ENCODE measurements at places on chromosomes 3 and 15.

DNA sequence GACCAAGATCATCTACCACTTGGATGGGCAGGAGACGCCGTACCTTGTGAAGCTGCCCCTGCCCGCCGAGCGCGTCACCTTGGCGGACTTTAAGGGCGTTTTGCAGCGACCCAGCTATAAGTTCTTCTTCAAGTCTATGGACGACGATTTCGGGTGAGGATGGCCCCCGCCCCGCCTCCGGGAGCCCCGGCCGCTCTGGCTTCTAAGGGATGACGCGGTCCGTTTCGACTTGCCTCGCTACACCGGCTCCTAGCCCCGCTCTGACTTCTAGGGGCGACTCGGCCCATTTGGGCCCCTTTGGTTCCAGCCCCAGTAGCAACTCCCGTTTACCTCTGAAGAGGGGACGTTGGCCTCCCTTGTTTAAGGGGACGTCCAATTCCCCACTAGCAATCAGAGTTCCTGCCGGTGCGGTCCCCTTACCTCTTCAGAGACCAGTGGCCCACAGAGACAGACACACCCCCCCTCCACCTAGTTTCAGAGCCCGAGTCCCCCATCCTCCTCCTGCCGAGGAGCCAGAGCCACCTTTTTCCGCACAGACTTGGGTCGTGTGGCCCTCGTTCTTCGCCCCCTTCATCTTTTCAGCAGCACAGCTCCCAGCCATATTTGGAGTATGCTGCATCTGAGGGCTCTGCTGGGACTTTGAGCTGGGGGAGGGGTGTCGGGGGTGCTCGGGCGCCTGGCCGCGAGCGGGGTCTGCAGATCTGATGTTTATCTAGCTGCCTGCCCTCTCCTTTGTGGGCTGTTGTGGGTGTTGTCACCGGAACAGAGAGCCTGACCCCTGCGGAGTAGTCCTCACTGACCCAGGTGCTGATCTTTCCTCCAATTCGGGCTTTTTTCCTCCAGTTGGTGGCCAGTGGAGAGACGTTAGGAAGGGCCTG is 706 bp downstream of the DVL3 start:
- no peak for DNase-seq

DNA sequence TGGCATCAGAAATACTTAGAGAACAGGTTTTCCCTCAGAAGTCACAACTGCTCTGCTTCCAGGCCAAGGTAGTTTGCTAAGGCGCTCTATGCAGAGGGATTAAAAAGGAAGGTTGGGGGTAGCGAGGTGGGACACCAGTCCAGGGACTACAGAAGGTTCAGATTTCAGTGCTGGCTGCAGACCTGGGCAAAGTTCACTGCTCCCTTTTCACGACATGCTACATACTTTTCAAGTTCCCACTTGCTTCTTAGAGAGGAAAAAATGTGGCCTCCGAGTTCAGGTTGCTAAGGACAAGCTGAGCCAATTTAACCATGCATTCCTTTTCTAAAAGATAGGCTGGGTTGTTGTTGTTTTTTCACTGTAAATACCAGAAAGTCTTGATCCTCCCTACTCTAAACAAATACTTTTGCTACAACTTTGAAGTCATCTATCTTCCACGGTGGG is 158.6 kb upstream of the NR2F2 start:
- no peak for DNase-seq

GRCh38 chr3:120682095-120682681 is at the start of gene HGD:
TSS of gene HGD (minus strand) at chr3:120682239. CDS start at chr3:120682111, 128 bp downstream.
- DNase-seq, result no peak

GRCh38 chr15:73972984-73973682 is 19.0 kb downstream of the STOML1 start:
- peak; percentile 57 for DNase-seq

GRCh38 chr3:188041193-188041592 is 112.8 kb upstream of the LPP start:
- DNase-seq, result no peak

DNA sequence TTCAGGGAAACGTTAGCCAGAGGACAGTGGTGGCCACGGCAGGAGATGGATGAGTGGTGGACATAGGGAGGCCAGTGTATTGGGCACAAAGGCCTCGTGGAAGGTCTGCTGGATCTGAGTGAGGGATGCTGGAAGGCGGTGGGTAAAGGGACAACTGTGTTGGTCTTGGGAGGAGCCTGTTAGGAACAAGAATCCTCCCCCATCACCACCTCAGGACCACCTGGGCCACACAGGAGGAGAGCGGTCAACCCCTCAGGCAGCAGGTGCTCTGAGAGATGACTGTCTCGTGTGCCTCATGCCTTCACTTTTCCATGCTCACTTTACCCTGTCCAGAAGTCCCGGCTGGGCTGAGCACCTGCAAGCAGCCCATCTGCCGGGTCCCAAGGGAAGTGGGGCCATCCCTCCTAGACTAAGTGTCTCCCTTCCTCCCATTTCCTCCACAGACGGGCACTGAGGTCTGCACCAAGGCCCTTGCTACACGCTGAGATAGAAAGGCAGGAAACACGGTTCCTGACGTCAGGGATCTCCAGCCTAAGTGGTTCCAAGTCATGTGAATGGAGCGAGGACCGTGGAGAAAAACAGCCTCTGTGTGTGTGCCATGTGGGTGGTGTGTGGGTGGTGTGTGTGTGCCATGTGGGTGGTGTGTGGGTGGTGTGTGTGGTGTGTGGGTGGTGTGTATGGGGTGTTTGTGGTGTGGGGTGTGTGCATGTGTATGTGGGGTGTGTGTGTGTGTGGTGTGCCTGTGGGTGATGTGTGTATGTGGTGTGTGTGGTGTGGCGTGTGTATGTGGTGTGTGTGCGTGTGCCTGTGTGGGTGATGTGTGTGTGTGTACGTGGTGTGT is 47.8 kb upstream of the CTSH start:
- no peak for DNase-seq

DNA sequence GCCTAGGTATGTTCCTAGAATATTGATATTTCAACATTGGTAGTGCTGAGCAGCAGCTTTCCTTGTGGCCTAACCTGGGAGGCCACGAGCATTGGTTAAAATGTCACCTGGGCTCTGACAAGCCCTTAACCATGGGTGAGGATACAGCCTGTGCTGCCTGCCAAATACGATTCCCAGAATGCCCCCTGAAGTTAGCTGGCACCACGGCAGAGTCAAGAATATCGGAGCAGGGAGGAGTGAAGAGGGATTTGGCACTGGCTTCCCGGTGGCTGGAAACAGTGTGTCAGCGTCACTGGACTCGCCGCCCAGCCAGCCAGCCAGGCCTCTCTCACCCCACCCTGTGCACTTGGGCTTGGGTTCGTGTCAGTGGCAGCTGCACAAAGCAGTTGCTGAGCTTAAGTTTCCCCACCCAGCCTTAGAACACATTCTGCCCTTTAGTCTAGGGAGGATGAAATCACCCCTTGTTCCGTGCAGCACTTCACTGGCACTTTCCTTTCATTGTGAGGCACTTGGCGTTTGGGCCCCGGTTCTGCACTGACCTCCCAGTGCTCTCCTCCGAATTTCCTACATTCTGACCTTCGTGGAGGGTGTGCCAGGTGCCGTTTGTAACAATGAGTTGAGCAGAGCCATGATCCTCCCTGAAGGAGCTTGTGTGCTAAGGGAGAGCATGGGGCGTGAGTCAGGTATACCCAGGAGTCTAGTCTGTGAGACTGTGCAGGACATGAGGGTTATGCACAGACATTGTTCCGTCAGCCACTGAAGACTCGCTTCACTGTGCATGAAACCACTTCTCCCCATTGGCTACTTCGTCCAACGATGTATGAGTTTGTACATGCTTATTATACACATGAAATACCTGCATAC is 152.8 kb upstream of the BHLHE40 start:
- DNase-seq, result no peak

DNA sequence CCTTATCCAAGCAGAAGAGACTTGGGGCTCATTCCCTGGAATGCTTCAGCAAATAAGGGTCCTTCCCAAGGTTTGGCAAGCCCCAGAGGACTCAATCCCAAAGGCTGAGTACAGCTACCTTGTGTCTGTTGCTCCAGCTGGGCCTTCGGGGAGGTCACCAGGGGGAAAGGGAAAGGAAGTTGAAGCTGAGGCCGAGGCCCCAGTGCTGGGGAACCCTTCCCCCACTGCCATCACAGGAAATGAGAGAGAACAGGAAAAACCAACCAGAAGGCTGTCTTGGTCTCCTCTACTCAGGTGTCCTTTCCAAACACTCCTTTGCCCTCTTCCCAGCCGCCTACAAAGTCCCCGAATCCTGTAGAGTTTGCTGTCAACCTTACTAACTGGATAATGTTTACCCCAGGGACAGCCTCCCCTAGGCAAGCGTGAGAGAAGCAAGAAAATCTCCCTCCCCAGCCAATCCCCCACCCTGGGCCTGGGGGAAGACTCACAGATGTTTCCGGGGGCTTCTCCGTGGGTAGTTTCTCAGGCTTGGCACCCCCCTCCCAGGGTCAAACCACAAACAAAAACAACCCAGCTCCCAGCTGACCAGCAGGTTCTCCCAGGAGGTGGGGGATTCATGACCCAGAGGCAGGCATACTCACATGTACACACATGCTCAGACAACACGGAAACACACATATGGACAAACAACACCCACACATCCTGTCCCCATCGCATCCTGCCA is 5.5 kb downstream of the CSRNP1 start:
- no peak for DNase-seq

DNA sequence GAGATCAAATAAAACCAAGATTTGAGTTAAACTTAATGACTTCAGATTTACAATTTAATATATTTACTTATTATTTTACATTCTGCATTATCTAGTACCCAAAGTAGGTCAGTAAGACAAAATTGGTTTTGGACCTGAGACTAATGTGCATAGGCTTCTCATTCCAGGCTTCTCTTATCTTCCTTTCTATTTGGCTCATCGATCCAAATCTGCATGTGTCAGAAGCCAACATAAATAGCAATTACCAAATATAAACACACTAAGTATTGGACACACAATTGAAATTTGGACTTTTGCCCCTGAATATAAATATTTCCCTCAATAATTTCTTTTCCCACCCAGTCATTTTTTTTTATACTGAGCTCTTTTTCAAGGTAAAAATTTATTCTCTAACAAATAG is 290.6 kb upstream of the ARHGEF26 start:
- DNase-seq, result no peak

- DNase-seq, result no peak
Observed at GRCh38 chr15:35880896-35881295, 334.9 kb upstream of the DPH6 start.

- DNase-seq, result no peak
Observed at GRCh38 chr15:90872486-90873184, 4.2 kb downstream of the FURIN start.

DNA sequence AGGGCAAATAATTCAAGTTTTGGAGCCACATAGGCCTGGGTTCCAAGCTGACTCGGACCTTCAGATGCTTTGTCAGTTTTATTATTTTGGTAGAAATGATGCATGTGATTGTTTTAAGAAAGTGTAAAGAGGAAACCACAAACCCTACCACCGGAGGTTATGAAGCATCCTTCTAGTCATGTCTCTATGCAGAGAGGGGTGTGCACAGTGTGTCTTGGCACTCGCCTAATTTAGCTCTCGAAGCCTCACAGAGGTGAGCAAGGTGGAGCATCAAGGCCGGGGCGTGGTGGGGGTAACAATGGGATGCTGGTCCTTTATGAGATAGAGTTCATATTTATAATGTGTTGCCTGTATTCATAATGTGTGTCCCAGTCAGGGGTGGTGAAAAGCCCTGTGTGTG is 63.7 kb upstream of the SMAD6 start:
- DNase-seq, result no peak

GRCh38 chr3:68779261-68779660 is 153.1 kb downstream of the TAFA4 start:
- DNase-seq, result no peak

GRCh38 chr15:57259568-57260040 is 116.7 kb upstream of the CGNL1 start:
- DNase-seq, result no peak

DNA sequence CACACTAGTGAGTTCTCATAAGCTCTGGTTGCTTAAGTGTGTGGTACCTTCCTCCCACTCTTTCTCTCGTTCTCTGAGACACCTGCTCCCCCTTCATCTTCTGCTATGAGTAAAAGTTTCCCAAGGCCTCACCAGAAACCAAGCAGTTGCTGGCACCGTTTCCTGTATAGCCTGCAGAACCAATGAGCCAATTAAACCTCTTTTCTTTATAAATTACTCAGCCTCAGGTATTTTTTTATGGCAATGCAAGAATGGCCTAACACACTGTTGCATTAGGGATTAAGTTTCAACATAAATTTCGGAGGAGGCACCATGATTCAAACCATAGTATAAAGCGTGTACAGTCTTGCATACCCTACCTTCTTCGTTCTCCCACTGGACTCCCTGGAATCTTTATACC is 252.3 kb upstream of the CHRM5 start:
- no peak for DNase-seq

GRCh38 chr15:53296603-53297002 is 462.9 kb downstream of the WDR72 start:
- no peak for DNase-seq

GRCh38 chr15:39275066-39275465 is 305.8 kb upstream of the THBS1 start:
- DNase-seq, result no peak

- no peak for DNase-seq
Observed at GRCh38 chr15:64710676-64711428, 64.5 kb downstream of the RBPMS2 start.

- no peak for DNase-seq
Observed at GRCh38 chr15:98689431-98689861, 41.1 kb downstream of the IGF1R start.

DNA sequence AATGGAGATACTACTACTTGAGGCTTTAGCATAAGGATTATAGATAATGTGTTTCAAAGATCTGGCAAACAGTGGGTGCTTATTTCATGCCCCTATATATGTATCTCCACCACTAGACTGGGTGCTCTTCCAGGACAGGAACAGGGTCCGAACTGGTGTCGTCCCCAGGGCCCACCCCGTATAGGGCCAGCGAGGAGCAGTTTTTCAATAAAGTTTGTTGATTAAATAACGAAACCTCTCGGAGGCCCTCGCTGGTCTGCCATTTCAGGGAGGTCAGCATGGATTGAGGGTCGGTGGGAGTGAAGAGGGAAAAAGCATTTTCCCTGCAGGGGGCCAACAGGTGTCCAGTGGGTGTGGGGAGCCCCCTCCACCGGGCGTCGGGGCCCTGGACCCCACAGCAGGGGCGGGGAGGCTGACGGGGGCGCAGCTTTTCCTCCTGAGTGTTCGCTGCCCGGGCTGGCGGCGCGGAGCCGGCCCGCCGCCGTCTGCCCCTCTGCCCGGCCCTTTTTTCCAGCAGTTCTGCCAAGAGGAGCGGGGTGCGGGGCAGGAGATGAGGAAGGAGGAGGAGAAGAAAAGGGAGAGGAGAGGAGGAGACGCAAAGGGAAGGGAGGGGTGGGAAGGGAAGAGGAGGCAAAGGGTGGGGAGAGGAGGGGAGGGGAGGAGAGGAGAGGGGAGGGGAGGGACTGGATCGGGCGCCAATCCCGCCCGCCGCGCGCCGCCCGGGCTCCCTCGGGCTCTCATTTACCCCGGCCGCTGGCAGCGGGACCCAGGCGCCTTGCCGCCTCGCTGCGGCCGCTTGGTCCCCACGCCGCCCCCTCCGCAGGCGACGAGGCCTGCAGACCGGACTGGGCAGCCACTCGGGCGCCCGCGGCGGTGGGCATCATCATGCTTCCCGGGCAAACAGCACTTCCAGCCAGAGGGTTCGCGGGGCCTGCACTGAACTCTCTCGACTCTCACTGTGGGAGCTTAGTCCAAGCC is 66.3 kb downstream of the ISG20 start:
- no peak for DNase-seq
